ENCODE measurements at places on chromosomes 1 and 21. TPM values are rescaled to one million over a fixed set of nuclear protein-coding genes. Genes with fewer than 3 reads are reported as not detected.

DNA sequence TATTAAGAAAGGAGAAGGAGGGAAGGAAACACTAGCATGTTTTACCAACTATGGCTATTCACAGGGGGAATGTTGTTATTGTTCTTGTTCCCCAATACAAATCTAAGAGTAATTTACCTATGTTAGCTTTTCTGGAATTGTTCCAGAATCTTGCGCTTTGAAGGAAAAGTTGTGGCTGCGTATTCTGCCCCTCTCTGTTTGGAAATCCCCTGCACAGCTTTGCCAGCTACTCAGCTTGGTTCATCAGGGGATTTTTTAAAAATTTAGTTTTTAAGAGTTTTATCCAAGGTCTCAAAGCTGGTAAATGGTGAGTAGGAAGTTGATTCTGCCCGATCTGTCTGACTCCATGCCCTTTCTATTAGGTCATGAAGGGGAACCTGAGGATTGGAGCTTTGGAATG, 9.5 kb upstream of the IRF6 start:
- DNase-seq, result no peak

CRYAA gene
- 0.16 TPM for polyA plus RNA-seq

DNA sequence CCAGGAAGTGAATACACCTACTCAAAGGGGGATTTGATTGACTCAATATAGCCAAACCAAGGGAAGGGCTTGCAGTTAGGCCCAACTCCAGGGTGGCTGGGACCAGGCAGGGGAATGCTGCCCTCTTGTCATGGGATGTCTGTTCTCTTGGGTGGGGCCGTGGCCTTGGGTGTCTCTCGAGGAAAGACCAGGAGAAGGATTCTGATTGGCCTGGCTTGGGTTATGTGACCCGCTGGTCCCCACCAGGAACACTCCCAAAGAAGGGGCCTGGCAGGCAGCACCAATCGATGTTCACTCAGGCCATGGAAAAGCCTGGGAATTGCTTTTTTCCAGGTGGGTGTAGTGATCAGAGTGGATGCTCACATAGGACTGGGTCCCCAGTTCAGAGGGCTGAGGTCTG, 10.1 kb upstream of the ZNF362 start:
- DNase-seq, result no peak

GPR25 gene
- not detected for polyA plus RNA-seq

DNA sequence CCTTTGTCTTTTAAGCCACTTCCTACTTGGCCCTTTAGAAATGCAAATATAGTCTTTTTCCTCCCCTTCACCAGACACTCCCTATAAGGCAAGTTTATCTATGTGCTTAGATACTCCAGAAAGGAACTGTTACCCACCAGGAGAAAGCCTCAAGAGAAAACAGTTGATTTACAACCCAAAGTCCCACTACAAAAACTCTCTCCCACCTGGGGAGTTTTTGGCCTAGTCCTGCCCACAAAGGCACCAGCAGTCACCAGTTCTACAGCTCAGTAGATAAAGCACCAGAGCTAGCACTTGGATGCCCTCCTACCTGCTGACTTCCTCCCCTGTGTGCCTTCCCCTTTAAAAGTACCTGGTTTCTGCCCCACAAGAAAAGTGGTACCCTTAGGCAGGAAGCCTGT, 27.7 kb upstream of the HAO2 start:
- DNase-seq, result no peak

- DNase-seq, result no peak
These were observed 175.5 kb downstream of the PGBD5 start for GRCh38 chr1:230250666-230251065.

HEYL gene
- 21.9 TPM for polyA plus RNA-seq

DNA sequence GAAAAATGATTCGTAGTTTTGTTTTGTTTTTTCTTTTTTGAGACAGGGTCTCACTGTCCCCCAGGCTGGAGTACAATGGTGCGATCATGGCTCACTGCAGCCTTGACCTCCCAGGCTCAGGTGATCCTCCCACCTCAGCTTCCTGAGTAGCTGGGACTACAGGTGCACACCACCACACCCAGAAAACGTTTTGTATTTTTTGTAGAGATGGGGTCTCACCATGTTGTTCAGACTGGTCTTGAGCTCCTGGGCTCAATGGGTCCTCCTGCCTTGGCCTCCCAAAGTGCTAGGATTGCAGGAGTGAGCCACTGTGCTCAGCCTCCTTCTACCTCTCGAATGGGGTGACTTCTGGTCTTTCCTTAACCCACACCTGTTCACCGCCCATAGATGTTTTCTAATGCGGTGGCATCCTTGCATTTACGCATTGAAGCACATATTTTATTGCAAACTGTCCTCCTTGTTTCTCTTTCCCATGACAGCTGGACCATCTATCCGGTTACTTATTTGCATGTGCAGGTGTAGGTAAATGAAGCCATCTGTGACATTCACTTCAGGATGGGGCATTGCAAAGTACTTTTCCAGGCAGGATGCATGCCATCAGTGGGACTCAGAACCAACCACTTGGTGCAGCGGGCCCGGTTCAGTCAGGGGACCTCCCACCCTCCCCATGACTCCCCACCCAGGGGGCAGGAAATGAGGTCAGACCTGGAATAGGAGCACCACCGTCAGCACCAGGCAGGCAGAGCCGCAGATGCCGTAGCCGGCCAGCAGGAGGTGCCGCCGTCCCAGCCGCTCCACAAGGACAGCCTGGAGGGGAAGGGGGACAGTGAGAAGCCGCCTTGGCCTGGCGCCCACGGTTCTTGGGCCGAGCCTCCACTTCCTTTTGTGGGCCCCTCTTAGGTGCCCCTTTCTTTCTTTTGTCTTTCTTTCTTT, 16.5 kb downstream of the SLC2A7 start:
- DNase-seq, result no peak

GRCh38 chr1:246476771-246477170, 30.3 kb downstream of the SMYD3 start:
- DNase-seq, result no peak

DNA sequence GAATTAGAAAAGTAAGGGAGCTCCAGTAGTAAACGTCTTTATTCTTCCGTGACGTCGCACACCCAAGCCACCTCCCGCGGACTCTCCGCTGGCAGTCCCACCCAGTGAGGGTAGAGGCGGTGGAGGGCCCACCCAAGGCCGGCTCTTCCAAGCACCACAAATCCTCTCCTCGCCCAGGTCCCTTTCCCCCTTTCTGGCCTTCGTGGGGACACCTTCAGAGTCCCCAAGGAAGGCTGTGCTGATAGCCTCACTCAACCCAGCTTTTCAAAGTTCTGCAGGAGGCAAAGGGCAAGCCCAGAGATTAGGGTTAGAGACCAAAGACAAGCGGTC, 349 bp upstream of the GPN2 start:
- DNase-seq, result no peak

CELSR2 gene
- 34.9 TPM for polyA plus RNA-seq

- no peak for DNase-seq
These were observed 5.7 kb upstream of the CAP1 start for GRCh38 chr1:40034869-40035268.

SELL gene
- 5.5 TPM for polyA plus RNA-seq

DNA sequence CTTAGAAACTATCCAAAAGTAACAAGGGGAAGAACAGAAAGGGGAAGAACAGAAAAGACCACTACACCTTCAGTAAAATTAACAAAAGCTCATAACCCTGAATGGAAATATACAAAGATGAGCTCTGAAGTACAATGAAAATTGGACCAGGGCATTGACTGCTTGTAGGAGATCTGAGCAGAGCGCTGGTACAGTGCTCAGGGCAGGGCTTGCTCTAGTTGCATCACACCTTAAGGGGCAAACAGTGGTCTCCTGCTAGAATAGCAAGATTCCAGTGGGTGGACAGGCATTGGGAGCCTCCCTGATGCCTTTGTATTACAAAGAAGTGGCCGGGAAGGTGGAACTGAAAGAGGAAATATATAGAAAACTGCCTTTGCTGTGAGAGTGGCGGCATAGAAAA, 111.9 kb upstream of the RGS1 start:
- DNase-seq, result no peak

MORC3 gene
- 43.9 TPM for polyA plus RNA-seq

OR14K1 gene
- not detected for polyA plus RNA-seq

DNA sequence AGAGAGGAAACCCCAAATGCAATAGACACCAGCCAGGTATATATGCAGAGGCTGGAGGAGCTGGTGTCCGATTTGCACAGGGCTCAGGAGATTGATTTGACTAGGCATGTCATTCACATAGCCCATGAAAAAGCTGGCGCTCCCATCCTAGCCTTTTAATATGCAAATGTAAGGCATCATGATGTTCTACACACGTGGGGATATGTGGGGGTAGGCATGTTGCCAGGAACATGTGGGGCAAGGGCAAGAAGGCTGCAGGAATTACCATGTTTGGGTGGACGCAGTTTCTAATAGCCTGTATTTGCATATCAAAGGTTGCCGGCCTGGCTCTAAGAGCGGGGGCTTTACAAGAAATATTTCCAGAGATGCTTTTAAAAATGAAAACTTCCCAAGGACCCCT, 11.7 kb upstream of the SH3GLB1 start:
- no peak for DNase-seq
